ENCODE measurements at places on chromosomes 7 and 10.

DNA sequence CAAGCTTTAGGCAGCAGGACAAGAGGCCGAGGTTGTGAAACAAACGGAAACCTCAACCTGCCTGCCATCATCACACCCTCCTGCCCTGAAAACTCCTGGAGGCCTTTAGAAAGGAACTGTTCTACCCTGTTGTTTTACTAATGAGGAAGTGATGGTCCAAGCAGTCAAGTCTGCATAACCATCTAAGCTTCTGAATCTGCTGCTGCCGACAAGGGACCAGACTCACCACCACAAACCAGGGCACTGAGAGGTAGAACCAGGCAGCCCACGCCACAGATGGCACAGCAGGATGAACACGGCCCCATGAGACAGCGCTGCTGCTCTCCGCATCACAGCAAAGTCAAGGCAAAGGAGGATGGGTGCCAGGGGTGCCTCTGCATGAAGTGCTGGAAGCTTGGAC, 209.4 kb downstream of the CELF2 start:
- no peak for DNase-seq
- no peak overlapping the region for H3K4me3 ChIP-seq
- H3K36me3 ChIP-seq: peaks cover 37% of the 10 kb centered on the region

GRCh38 chr10:34058845-34059614, 724.6 kb upstream of the NRP1 start:
- peak overlapping the region; percentile 34 for H3K27ac ChIP-seq
- no peak overlapping the region for H3K4me3 ChIP-seq
- H3K4me1 ChIP-seq: no peaks in the 10 kb centered on the region
- no peaks in the 10 kb centered on the region for H3K27me3 ChIP-seq

DNA sequence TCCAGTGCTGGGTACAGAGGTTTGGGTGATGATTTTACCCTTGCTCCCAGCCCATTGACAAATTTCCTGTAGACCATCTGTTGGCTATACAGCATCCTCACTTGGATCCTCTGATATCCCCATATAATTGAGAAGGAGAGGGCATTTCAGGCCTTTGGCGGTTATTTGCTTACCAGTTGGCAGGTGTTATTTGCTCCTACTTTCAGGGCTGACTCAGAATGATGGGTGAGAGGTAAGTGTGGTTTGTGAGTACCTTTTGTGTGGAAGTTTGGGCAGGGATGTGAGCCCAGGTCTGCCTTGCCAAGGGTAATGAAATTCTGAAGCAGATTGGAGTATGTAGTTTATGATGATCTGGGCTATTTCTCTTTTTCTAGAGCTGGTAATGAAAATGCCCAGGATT, 93.6 kb downstream of the LRMDA start:
- H3K27me3 ChIP-seq: no peaks in the 10 kb centered on the region
- no peak overlapping the region for H3K4me3 ChIP-seq
- DNase-seq: no peak

GRCh38 chr7:107972941-107973376, 30.0 kb downstream of the LAMB1 start:
- no peaks in the 10 kb centered on the region for H3K27me3 ChIP-seq
- peak overlapping the region; percentile 92 for H3K27ac ChIP-seq
- peaks cover 24% of the 10 kb centered on the region for H3K4me1 ChIP-seq
- no peak for DNase-seq

DNA sequence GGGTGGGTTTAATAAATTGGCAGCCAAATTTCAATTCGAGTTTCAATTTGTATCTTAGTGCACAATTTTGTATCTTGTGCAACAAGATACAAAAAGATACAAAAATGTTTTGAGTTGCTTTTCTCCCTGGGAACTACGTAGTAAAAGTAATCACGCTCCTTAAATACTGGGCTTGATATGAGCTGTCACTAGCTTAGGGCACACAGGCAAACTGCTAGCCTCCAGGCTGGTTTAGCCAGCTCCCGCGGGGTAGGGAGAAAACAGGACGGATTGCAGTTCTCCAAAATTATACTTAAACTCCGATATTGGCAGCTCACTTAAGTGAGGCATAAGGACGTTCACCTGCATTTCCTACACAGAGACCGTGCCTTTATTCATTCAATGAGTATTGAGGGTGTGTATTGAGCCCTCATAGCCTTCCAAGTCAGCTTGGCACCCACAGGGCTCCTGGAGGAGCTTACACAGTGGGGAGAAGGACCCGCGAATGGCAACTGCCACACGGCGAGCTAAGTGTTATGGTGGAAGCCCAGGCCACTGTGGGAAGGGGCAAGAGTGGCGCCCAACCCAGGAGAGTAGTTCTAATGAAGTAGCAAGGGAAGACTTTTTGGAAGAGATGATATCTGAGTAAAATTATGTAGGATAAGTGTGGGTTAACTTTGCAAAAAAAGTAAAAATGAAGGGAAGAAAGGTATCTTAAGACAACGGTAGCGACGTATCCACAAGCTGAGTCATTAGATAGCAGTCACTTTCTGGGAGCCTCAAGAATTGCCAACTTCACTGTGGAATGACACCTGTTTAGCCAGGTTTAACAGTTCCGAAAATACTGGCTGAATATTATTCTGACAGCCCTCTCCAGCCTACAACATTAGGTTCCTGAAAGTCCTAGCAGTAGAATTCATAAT, 1.6 kb upstream of the EPC1 start:
- peak overlapping the region; percentile 93 for H3K4me3 ChIP-seq
- H3K4me1 ChIP-seq: peaks cover 26% of the 10 kb centered on the region
- no peak for DNase-seq
- H3K27ac ChIP-seq: no peak overlapping the region
- no peaks in the 10 kb centered on the region for H3K36me3 ChIP-seq

GRCh38 chr7:149027055-149027454, 1.2 kb downstream of the PDIA4 start:
- DNase-seq: no peak
- no peaks in the 10 kb centered on the region for H3K27me3 ChIP-seq
- peak overlapping the region; percentile 95 for H3K27ac ChIP-seq
- H3K4me3 ChIP-seq: peak overlapping the region; percentile 77
- H3K4me1 ChIP-seq: no peaks in the 10 kb centered on the region

DNA sequence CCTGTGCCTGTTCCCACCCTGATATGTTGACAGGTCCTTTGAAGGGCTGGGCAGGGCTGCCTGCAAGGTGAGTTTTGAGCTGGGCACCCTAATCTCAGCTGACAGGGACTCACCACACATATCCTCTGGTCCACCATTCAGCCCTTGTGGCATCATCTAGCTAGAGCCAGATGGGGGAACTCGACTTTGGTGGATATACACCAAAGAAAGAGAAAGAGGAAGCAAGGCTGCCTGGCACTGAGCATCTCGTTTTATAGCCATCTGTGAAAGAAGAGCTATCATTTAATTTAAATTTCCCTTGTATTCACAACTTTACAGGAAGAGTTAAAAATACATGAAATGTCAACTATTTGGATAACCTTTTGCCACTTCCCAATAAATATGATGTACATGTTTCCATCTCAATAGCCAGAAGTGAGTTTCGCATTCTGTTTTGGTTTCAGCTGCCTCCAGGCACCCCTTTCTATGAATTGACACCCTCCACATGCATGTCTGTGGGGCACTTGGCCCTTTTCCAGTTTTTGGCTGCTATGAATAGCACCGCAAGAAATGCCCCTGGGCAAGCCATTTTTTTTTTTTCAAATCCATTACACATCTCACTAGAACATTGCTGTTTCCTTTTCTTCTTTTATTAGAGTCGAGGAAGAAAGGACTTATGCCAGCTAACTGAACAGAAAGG, 22.9 kb upstream of the GRB10 start:
- H3K4me3 ChIP-seq: no peak overlapping the region
- DNase-seq: no peak
- H3K36me3 ChIP-seq: no peaks in the 10 kb centered on the region

- no peaks in the 10 kb centered on the region for H3K36me3 ChIP-seq
- H3K4me1 ChIP-seq: no peaks in the 10 kb centered on the region
- no peaks in the 10 kb centered on the region for H3K27me3 ChIP-seq
- no peak overlapping the region for H3K4me3 ChIP-seq
These were observed 5.6 kb upstream of the ING3 start for GRCh38 chr7:120944826-120945562.

DNA sequence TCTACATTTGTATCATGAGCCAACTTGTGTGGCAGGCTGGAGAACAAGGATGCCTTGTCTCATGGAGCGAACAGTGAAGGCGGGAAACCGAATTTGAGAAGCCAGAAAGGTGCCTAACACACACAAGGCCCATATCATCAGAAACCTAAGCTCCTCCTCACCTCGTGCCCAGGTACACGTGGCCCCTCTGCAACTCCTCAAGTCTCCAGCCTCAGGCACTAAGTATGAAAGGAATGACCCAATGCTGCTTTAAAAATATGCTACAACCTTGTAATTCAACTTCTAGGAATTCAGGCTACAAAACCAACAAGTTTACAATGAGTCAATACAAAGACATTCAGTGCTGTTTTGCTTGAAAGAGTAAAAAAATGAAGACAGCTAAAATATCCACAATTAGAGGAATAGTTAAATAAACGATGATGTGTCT, 95.7 kb downstream of the CDK6 start:
- H3K27me3 ChIP-seq: no peaks in the 10 kb centered on the region
- no peak for DNase-seq
- H3K36me3 ChIP-seq: no peaks in the 10 kb centered on the region
- H3K27ac ChIP-seq: no peak overlapping the region
- H3K4me3 ChIP-seq: no peak overlapping the region
